Activated gamma-delta T cell treated with Interleukin-2 at 50 U/mL for 16 hours (primary cell): ENCODE measurements at places on chromosomes 6 and 20.

GRCh38 chr6:52667572-52667971, 3.3 kb upstream of the TMEM14A start:
- DNase-seq, result no peak

GRCh38 chr6:11025921-11026635, 18.0 kb downstream of the ELOVL2 start:
- DNase-seq, result no peak

GRCh38 chr6:2314641-2315040, 69.2 kb upstream of the GMDS start:
- no peak for DNase-seq

DNA sequence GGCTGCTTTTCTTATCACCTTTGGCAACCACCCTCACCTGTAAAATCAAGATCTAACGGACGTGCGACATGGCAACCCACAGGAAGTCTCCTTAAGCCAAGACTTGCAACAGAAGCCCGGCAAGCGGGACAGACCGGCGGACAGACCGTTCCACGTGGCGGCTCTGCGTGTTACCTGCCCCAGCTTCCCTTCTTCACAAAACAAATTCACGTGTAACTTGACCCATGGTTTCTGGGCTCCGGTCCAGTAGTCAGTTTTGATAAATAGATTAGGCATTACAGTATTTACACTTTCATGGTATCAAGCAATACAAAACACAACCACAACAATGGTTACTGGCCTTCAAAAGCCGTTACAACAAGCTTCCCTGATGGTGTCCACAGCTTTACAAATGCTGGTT, 133.8 kb downstream of the PRND start:
- DNase-seq, result no peak

DNA sequence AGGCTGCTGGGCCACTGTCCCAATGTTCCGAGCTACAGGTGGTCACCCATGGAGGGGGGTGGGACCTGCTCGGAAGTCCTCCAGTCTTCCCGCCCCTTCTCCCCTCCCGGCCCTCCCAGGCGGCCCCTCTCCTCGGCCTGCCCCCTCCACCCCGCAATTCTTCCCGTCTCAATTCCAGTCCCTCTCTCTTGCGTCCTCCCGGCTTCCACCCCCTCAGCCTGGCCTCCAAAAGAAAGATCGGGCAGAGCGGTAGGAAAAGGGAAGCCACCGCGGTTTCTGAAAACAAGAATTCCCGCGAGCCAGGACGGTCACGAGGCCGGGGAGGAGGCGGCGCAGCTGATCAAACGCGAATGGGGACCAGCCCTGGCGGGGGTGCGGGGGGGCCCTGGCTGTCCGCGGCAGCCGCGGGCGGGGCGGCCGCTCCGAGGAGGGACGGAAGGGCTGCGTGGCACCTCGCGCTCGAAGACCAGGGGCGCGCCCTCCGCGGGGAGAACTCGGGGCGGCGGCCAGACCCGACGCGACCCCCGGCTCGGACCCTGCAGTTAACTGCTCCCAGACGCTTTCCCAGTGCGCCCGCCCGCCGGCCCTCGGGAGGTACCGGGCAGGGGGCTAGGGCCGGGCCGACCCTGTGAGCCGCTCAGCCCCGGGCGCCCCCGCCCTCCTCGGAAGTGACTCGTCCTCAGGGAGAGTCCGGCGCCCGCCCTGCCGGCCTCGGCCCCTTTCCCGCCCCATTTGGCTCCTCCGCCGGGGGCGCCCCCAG, 1.0 kb downstream of the PXDC1 start:
- DNase-seq, result no peak

- no peak for DNase-seq
Observed at GRCh38 chr6:144597511-144597910, 312.4 kb downstream of the UTRN start.
